NCI-H1436 (cell line): ENCODE measurements at places on chromosomes 5 and 9.

DNA sequence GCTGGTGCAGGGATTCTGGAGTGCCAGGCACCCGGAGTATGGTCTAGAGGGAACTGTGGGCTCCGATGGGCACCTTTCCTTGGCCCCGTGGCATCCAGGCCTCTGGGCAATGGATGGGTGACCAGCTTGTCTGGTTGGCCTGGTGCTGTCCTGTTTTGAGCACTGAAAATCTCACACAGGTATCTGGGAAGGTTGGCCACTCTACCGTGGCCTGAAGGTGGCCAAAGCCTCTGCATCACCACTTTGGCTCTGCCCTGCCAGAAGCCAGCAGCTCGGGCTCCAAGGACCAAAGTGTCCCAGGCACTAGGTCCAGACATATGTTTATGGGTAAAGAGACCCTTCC is 28.8 kb downstream of the SLC6A7 start:
- DNase-seq = no peak

DNA sequence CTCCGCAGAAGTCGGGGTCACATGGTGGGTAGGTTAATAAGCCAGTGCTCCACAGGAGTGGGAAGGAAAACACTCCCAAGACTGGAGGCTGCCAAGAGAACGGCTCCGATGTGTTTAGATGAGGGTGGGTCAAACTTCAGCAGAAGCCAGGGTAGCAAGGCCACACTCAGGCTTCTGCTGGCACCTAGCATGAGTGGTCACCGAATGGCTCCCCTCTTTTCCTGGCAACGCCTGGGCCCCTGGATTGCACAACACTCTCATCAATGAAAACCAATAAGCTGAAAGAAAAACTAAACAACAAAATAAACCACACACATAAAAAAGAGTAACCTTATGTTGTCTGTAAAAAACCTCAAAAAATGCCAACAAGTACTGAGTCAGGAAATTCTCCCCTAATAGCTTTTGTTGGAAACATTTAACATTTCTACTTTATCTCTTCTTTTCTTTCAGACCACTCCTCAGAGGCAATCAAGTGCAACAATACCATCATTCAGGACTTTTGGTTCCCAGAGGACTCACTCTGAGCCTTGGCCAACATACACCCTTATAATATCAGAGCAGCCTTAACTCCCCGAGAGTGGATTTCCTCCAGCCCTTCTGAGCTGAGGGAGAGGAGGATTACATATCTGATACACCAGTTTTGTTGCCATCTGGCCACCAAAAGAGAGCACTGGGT is 279.9 kb downstream of the ENC1 start:
- no peak for DNase-seq

DNA sequence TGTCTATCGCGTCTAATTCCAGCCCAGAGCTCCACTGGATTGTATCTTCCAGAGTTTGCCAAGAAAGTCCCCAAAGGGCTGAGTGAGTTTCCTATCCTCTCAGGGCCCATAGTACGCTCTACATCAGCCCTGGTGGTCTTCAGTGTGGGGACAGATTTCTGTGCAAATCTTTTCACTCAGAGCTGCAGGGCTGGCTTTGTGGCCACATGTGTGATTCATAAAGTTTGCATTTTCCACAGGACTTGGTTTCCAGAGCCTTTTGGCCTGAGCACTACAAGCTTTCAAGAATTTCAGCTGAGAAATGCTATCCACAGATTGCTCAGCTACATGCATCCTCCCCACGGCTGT is 76.7 kb upstream of the CXCL14 start:
- no peak for DNase-seq

- no peak for DNase-seq
These were observed 421 bp downstream of the RUSC2 start for GRCh38 chr9:35490155-35490909.

DNA sequence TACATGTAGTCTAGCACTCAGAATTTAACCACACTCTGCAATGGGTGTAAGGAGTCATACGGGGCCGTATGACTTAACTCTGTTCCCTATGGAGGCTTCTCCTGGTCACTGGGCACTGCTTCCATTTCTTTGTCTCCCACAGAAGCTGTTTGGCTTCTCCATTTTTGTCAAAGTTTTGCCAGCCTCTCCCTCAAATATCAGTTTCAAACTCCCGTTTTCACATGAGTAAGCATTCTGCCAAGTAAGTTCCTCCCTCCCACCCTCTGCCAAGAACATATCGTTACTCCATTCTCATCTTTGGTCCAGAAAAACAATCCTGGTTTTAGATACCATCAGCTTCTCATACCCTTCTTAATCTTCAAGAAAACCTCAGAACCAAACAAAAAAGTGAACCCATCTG is 6.1 kb downstream of the AFAP1L1 start:
- no peak for DNase-seq
